ENCODE measurements at places on chromosomes 7 and 10.

DNA sequence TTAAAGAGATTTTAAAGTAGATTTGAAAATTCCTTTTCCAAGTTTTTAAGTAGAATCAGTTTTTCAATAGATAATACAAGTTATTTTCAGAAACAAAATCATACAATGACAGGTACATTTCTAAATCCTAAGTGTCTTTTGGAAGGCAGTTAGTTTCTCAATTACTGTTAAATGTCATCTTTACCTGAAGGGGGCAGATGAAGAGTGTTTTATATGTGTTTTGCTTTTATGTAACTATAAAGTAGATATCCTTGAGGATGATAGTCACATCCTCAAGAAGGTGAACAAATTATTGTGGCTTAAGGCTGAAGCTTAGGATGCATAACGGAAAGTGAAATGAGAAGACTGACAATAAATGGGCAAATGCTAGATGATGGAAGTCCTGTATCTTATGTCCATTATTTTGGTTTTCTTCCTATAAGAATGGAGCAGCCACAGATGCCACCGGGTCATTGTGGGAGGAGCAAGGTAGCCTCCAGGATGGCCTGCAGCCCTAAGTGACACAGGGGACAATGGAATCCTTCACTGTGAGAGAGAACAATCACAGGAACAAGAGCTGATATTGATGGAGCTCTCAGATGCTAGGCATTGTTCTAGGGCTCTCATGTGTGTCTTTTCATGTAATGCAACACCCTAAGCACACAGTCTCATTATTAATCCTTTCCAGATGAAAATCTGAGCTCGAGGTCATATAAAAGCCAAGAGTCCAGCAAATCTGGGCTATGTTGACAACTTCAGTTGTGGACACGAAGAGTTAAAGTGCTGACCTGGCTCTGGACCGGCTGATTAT lies 14.1 kb upstream of the MKX start:
- no peak for DNase-seq

- no peak for DNase-seq
Observed at GRCh38 chr7:11185179-11185815, 211.6 kb downstream of the PHF14 start.

DNA sequence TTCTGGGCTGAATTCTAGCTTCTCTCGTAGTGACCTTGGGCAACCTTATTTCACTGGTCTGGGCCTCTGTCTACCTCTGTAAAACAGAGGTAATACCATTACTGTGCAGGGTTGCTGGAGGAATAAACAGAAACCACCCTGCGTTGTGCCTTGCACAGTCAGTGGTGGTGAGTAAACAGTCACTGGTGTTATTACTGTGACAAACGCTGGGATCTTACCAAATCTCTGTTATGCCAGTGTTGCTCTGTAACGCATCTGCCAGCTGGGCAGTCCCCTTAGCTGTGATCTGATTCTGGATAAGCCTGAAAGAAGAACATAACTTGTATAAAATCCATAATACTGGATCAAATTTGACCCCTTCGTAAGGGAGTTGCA lies 49.4 kb downstream of the NOD1 start:
- no peak for DNase-seq

DNA sequence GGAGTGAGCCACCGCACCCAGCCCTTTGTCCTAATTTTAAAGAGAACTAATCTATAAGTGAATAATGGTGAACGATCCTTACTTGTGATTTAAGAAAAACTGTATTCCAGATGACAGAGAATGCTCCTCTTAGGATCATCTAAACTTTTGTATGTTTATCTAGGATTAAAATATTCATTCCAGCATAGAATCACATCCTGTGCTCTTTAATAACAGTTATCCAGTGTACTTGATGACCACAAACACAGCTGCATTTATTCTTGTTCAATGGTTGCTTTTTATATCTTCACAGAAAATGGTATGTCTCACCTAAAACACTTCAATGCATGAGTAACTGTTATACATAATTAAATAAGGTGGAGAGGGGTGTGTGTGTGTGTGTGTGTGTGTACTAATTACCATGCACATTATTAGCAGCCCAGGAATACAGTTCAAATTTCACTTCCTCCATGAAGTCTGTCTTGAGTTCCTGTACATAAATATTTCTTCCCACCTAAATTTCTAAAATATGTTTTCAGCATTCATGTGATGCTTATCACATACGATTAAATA lies 38.5 kb upstream of the SEMA3C start:
- no peak for DNase-seq

DNA sequence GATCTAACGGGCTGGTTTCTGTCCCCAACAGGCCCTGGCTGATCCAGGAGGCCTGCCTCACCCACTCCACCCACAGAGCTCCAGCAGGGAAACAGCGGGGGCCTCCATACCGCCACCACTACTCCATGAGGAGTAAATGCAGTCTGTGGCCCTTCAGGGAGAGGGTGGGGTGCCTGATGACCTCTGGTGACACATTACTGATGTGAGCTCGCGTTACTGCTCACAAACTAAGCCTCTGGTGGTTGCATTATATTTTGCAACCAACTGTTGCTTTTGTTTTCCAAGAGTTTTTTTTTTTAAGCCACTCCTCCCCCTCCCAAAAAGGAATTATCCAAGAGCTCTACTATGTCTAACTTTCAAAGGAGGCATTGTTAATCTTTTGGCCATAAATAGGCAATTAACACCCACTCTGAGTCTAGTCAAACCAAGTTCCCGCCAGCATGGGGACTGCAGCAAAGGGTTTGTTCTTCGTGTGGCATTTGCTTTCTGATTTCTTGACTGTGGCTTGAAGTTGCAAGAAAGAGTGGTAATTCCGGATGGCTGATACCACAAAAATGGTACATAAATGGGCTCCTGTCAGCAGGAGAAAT lies 72.6 kb downstream of the FAM53B start:
- DNase-seq: no peak

Data from activated T-cell treated with anti-CD3 and anti-CD28 coated beads, Interleukin-2, amount 50 U/mL, for 24 hours (primary cell).